ENCODE measurements at places on chromosomes 5 and 9.

DNA sequence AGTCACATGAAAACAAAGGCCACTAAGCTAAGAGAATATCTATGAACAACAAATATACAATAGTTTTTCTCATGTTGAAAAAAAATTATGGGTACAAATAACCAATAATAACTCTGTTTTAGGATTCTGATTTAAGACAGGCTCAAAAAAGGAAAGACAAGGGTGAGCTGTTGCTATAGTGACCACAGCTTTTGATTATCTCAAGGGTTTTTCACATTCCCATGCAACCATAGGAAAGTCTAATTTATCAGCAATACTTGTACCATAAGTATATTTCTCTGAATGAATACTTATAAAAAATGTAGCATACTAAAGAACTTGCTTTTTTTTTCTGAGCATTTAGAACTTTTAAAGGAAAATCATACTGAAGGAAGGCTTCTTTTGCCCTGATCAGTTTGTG, 68.0 kb downstream of the MRPS27 start:
- DNase-seq = no peak

DNA sequence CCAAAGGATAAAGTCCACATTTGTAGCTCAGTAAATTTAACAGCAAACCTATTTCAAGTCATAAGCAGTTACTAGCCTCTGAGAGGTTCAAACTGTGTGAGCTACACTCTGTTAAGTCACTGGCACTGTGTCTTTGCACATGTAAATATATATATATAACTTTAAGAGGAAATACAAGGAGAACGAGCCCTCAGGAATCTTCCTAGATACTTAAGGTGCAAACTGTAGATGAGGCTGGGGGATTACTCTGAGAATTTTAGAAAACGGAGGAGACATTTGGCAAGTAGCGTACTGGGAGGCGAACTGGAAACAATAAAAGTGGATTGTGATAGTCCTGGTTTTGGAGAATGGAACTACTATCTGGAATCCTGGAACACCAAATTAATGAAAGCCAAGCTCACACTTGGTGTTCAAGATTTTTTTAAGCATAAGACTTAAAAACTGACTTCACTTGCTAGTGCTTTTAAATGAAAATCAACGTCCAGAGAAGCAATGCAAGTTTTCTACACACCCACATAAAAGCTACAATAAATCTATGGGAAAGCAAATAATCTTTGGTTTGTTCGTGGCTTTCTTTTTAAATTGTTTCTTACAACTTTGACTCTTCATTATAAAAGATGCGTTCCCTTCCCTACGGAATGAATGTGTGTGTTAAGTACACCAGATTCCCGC, 1057.0 kb upstream of the DMAC1 start:
- no peak for DNase-seq

DNA sequence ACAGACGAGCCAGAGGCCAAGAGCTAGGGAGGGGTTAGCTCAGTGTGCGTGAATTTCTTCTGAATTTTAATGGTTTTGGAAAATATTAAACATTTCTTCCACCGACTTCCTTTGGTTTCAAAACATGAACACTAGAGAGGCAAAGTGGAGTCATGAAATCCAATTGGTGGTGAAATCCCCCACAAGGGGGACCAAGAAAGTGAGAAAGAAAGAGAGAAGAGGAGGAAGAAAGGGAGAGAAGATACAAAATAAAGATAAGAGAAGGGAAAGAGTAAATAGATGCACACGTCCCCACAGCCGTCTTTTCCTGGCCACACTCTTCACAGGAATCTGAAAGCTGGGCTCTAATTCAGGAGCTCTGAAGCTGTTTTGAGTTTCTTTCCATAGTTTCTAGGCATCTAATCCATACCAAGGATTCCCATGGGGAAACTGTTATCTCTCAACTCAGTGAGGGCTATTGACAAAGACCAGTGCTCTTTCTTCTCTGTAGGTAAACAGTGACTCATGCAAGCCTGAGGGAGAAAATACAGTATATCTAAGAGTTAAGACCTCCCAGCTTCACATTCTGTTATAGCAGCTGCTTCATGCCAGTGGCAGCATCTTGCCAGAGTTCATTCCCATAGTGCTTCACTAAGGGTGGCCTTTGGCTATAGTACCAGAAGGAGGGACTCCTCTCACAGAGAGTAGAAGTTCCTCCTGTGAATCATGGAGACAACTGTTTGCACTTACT, 115.8 kb upstream of the LIFR start:
- no peak for DNase-seq

GRCh38 chr9:129720865-129721545, 31.8 kb downstream of the PTGES start:
- no peak for DNase-seq

DNA sequence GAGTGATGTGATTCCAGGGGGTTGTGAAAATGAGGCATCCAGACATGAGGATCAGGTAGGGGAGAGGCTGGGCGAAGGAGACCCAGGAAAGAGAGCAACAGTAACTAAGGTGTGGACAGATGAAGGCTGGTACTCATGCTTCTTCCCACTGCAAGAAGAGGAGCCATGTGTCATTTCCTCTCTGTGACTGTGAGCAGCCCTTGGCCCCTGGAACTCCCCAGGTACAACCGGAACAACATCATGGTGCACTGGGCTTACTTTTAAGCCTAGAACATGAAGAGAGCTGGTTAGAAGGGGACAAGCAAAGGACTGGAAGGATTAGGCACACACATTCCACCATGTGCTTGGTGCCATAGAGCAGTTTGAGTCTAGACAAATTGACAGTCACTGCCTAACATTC, 10.9 kb upstream of the IL12B start:
- DNase-seq = no peak

DNA sequence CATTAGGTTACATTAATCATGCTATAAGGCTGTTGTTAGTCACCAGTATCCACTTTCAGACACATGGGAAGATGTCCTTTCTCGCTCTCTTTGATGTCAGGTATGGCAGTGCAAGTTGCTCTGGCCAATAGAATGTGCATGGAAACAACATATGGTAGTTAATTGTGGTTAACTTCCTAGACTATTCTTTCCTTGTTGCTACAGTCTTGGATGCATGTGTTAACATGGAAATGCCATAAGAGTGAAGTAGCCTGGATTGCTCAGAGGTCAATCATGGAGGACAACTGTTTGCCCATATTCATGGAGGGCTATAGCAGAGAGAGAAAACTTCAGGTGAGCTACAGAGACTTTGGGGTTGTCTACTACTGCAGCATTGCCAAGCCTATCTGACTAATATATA, 245.8 kb upstream of the GAS1 start:
- DNase-seq = no peak

- DNase-seq = no peak
These were observed 52.4 kb upstream of the UBAC1 start for GRCh38 chr9:136013524-136014034.

- no peak for DNase-seq
These were observed 100.3 kb downstream of the MUSK start for GRCh38 chr9:110768886-110769285.

DNA sequence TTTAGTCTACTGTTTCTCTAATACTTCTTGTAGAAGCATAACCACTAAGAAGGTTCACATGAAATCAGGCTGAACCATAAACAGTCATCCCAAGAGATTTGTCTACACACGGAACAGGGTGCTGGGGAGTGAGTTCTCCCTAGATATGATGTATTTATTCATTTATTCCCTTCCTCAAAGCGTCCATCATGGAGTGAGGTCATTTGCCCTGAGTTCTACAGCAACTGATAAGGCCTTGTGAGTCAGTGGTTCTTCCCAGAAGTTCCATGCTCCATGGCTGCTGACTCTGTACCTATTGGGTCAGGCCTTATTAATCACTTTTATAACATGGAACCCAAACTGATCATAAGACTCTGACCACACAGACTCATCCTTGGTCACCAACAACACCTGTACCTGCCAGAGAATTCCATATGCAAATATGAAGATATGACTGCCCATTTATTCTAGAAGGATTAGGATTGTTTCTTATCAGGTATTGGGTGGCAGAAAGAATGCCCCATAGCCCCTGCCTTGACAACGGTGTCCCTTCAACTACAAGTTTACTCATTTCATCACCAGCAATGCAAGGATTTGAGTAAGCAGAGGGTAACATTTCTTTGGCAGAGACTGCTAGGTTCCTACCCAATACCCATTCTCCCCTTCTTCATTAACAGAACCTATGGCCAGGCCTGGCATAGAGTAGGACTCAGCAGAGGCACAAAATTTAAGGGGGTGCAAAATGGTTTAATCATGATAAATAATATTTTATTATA, 118.1 kb downstream of the LHFPL2 start:
- no peak for DNase-seq

DNA sequence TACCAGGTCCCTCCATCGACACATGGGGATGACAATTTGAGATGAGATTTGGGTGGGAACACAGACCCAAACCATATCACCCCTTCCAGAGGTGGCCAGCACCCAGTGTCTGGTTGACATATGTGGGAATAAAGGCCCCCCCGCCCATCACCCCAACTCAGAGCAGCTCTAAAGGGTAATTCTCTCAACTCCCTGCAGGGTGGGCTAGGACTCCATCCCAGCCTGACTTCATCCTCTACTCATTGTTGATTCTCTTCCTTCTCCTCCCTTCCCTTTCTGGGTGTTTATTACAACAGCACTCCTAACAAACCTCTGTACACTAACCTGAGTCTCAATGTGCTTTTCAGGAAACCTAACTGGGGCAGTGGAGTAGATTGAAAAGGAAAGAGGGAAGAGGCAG, 339.9 kb downstream of the ACTL7B start:
- no peak for DNase-seq

DNA sequence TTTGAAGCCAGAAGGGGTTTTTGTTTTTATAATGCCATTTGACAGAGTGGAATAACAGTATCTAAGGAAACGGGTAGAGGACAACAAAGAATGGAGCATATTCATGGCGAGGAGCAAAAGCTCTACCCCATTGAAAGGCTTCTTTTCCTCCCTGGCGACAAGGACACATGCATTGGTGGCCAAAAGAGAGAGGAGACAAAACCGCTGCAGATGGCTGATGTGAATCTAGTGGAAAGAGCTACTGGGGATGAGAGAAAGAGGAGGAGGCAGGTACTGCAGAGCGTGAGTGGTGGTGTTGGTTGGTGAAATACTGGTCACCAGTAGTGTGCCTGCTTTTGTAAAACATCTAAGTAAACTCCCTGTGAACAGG, 491 bp downstream of the APC start:
- DNase-seq = no peak

DNA sequence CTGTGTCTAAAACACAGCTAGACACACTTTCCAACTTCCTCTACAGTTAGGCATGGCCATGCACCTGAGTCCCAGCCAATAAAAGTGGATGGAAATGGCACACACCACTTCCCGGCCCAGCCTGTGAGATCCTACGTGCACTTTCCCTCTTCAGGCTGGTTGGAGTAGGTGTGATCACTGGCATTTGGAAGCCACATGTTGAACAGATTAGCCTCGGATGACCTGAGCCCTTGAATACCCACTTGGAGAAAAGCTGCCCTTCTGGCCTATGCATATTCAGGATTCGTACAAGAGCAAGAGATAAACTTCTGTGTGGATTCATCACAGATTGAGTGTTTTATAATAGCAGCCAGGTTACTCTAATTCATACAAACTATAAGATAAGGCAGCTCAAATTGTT, 359.0 kb upstream of the SLC30A5 start:
- DNase-seq = no peak

DNA sequence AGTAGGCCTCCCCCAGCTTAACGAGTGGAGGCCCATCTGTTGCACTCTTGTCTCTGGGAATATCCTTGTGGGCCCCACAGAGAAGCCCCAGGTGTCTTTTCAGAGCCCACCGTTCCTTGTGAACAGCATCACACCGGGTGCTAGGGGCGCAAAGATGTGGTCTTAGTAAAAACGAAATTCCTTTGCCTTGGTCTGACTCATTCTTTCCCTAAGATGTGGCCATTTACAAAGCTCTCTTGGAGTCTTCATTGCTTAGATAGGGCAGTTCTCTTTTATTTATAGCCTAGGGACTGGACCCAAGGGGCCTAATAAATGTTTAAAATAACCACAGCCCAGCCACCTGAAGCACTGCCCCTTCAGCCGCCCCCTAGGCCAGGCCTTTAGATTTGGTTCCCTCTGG, 52.8 kb upstream of the RPL26L1 start:
- no peak for DNase-seq

- no peak for DNase-seq
These were observed 128.6 kb downstream of the KCNIP1 start for GRCh38 chr5:170632266-170632984.

- DNase-seq = no peak
These were observed 64.5 kb upstream of the RNF130 start for GRCh38 chr5:180135967-180136629.

GRCh38 chr5:148937239-148937638, 110.8 kb downstream of the ADRB2 start:
- DNase-seq = no peak

DNA sequence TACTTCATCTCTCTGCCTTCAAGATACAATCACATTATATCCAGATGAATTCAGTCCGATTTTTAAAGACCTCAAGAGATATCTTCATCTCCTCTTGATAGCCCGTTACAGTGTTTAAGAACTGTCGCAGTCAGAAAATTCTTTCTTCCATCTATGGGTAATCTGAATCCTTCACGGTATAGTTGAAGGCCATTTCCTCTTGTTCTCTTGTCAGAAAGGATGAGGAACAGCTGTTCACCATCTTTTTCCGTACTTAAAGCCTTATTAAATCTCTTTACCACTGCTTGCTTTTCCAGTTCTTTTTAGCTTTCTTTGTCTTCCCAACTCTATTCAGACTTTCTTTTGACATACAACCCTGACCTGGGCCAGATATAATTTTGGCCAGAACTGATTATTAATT, 121.8 kb downstream of the XRCC4 start:
- peak; percentile 16 for DNase-seq

- no peak for DNase-seq
These were observed 529.3 kb upstream of the TYRP1 start for GRCh38 chr9:12163723-12164458.

GRCh38 chr5:94693043-94693822, 74.8 kb downstream of the SLF1 start:
- peak; percentile 13 for DNase-seq
